ENCODE measurements at places on chromosomes 7 and 10.

DNA sequence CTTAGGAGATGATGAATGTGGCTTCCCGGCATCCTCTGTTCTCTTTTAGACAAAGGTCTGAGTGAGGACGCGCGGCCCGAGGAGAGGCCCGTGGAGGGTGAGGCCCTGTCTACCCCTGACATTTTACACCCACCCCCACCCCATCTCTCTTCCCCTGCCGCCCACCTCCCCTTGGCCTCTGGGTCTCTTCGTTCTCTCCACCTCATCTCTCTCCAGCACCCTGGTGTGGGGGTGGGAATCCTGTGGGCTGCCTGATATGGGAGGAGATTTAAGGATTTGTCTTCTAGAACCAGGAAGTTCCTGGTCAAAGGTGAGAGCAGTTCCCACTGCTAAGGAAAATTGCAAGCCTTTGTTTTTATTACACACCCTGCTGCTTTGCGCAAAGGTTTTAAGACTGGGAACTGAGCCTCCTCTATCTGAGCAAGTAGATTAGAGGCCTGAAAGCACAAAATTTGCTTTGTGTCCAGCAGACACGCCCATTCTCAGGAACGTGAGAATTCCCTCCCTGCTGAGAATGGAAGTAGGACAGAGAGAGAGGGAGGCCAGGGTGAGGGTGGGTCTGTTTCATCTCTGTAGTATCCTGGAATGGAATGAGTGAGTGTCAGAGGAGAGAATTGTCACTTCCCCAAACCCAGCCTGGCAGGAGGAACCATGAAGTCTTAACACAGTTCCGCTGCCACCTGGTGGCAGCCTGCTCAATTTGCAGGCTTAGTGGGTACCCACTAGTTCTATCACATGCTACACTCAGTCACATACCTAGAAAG, 91.2 kb downstream of the GTF2IRD1 start:
- peak; percentile 78 for DNase-seq

DNA sequence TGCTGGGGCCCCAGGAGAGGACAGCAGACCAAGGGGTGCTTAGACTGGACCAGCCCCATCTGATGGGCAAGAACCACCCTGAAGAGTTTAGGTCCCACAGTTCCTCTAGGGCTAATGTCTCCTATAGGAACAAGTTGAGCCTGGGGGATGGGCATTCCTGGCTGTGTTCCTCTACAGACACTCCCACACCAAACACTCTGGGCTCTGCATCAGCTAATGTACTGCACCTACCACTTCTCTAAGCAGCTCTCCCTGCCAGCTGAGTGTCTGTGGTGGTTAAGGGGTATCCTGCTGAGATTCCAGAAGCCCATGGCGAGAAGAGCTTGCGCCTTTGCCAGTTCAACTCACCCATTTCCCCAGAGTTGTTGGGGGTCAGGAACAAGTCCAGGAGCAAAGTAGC, 284.1 kb upstream of the CSTF2T start:
- no peak for DNase-seq

DNA sequence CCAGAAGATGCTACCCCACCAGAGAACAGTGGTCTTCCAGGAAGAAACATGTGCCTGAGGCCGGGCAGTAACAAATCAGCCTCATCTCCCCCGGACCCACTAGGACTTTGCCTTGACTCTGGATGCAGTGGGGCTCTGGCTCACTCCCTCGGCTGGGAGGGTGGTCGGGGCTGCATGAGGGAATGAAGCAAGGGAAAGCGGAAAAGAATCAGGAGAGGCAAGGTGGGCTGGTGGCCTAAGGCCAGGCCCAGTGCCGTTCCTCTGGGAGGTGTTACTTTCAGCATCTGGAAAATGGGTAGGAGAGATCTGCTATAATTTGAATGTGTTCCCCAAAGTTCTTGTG, 51.8 kb downstream of the CLEC2L start:
- no peak for DNase-seq

DNA sequence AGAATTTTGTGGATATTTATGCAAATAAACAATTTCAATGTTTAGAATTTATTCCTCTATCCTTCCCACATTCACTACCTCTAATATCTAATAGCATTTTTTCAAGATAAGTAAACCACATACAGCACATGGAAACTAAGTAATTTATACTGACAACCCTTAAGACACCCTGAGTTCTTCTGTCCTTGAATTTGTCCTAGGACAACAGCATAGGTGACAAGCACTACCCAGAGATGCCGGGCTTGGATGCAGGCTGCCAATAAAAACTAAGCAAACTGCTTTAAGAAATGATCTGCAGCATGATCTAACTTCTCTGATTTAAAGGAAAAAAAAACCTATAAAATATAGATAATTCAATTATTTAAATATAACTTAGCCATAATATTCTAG, 22.7 kb downstream of the NT5C3A start:
- DNase-seq, result no peak

- DNase-seq, result peak; percentile 4
These were observed 9.7 kb upstream of the ZFAND2A start for GRCh38 chr7:1169409-1170368.

DNA sequence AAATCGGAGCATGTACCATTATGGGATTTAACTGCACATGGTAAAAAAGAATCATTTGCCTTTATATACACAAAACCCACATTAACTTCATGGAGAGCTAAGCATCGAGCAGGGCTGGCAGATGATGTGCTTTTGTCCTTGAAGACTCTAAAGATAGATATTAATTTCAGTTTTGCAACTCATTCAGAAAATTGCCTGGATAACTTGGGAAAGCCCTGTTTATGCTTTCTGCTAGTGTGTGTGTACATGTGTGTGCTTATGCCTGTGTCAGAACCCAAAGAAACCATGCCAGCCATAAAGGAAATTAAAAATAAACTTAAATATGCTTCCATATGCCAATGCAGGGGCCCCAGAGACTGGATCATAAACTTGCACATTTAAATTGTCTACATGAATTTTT, 640.0 kb downstream of the PARD3 start:
- DNase-seq, result no peak

DNA sequence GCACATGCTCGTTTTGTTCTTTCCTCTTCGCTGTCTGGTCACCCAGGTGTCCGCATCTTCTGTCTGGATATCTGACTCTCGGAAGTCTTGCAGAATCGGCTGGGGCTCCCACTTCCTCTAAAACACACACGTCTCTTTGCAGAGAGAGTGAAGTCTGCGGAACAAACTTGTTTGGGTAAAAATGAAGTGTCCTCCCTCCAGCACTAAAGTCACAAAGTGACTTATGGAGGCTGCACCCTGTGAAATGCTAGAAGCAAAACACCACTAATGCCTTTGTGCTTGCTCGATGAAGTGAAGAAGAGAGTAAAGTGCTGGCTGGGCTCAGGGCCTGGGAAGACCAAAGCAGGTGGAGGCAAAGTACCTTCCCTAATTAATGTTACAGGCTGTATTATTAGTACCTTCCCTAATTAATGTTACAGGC, 71.4 kb downstream of the FGFR2 start:
- no peak for DNase-seq

- no peak for DNase-seq
These were observed 1016.7 kb downstream of the REEP3 start for GRCh38 chr10:64537928-64538327.

DNA sequence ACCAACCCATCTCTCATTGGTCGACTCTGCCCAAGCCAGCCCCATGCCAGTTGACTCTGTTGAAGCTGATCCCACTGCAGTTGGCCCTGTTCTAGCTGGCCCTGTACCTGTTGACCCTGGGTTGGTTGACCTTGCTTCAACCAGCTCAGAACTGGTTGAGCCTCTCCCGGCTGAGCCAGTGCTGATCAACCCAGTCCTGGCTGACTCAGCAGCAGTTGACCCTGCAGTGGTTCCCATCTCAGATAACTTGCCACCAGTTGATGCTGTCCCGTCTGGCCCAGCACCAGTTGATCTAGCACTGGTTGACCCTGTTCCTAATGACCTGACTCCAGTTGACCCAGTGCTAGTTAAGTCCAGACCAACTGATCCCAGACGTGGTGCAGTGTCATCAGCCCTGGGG, 7.4 kb downstream of the PPRC1 start:
- no peak for DNase-seq

GRCh38 chr7:105210721-105211205, 178.0 kb downstream of the SRPK2 start:
- no peak for DNase-seq

GRCh38 chr10:13839430-13839990, 252.7 kb downstream of the PRPF18 start:
- DNase-seq, result peak; percentile 65

GRCh38 chr10:70901276-70901878, 13.0 kb upstream of the PCBD1 start:
- DNase-seq, result no peak

GRCh38 chr7:47819607-47819920, 128.7 kb downstream of the PKD1L1 start:
- no peak for DNase-seq

- no peak for DNase-seq
These were observed 153.3 kb downstream of the ARID5B start for GRCh38 chr10:62054830-62055229.

- DNase-seq, result no peak
These were observed 3.4 kb upstream of the GAL3ST4 start for GRCh38 chr7:100171840-100172239.

DNA sequence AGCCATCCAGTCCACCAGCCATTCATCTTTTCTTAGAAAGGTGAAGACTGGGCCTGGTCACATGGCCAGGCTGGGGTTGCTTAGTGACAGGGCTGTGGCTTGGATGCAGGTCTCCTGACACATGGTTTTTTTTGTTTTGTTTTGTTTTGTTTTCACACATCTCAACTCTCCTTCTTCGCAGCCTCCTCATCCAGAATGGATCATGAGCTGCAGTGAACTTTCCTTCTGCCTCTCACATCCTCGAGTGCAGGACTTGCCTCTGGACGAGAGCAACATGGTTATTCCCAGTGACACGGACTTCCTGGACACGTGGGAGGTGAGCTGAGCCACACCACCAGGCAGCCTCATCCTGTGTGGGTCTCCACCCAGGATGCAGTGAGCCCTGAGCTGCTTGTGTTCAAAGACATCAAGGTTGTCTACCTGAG, 9.5 kb downstream of the AKR1E2 start:
- no peak for DNase-seq

- peak; percentile 39 for DNase-seq
These were observed 25.0 kb downstream of the RGS10 start for GRCh38 chr10:119517235-119518141.

DNA sequence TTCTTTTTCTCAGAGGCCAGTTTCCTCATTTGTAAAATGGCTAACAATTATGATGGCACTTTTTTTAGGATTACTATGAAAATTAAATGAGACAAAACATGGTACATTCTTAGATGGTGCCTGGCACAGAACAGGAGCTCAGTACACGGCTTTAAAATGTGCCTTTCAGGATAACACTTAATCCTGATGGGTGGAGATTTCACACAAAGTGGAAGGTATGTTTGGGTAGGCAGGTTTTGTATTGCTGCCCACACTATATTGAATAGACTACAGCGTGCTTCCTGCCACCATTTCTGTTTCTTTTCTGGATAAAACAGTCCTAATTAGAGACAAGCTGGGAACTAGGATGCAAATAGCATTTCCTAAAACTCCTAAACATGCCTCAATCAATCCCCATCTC, 22.0 kb upstream of the IMPDH1 start:
- no peak for DNase-seq

DNA sequence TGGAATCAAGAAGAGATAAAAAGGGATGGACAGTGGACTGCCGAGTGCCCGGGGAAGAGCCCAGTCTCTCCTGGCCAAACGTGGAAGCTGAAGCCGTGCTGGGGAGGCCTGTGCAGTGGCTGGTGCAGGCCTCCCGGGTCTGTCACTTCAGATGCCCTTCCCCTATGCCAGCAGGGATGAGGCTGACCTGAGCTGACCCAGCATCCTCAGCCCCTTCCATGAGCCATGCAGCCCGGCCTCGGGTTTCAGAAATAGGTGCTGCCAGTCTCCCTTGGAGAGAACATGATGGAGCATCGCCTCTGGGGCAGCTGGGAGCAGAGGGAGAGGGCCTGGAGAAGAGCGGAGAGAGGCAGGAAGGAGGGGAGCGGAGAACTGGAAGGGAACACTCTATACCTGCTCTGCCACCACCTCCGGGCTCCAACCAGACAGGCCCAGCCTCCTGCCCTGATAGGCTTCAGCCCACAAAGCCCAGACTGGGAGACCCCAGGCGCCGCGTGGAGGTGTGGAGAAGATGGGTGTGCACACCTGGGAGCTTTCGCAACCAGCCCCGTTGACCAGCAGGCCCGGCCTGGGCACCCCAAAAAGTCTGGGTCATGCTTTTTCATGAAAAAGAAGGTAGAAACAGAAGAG, 68.6 kb upstream of the PPP2R2D start:
- DNase-seq, result no peak

DNA sequence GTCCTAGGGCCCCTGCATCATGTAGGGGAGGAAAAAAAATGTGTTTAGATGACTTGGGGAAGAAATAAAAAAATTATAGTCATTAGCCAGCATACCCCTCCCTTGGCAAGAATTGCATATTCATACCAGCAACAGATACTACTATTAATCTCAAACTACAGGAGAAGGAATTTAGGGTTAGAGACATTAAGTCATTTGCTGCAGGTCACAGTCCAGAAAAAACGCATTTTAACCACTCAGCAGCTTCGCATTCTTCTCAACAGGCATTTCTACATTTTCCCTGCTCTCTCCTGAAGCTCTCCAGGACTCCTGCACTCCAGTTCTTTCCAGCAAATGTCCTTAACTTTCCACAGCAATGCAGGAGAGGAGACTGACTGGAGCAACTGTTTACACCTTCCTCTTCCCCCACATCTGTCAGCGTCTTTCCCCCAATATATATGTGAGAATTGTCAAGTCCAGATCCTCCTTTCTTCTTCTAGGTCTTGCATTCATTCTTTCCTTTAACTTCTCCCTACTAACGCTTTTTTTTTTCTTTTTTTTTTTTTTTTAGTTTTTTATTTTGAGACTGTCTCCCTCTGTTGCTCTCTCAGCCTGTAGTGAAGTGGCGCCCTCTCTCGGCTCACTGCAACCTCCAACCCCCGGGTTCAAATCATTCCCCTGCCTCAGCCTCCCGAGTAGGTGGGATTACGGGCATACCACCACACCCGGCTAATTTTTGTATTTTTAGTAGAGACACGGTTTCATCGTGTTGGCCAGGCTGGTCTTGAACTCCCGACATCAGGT, 35.6 kb downstream of the PRPS1L1 start:
- no peak for DNase-seq

- DNase-seq, result no peak
These were observed 12.2 kb downstream of the UBE3C start for GRCh38 chr7:157150882-157151281.

GRCh38 chr10:95245425-95246055, 45.3 kb downstream of the PDLIM1 start:
- DNase-seq, result no peak

DNA sequence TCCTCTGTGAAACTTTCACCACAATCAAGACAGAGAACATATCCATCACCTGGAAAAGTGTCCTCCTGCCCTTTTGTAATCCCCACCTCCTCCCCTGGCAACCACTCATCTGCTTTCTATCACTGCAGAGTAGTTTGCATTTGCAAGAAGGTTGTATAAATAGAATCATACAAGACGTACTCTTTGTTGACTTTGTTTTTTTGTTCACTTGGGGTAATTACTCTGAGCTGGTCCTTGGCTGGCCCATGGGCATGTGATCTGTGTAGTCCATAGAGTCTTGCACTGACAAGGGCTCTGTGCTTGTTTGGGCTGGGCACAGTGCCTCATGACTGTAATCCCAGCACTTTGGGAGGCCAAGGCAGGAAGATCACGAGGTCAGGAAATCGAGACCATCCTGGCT, 7.8 kb upstream of the HACD1 start:
- no peak for DNase-seq

- DNase-seq, result no peak
These were observed 244.4 kb downstream of the TNS3 start for GRCh38 chr7:47337531-47337930.

GRCh38 chr10:130493021-130493420, 356.8 kb downstream of the GLRX3 start:
- no peak for DNase-seq

GRCh38 chr7:2006921-2007381, 225.8 kb downstream of the MAD1L1 start:
- no peak for DNase-seq
